ENCODE measurements at places on chromosomes 16 and 17.

GRCh38 chr17:21213638-21214014, 335 bp downstream of the TMEM11 start:
- no peak for DNase-seq

GRCh38 chr16:8519179-8519578, 71.1 kb downstream of the TMEM114 start:
- DNase-seq, result no peak

DNA sequence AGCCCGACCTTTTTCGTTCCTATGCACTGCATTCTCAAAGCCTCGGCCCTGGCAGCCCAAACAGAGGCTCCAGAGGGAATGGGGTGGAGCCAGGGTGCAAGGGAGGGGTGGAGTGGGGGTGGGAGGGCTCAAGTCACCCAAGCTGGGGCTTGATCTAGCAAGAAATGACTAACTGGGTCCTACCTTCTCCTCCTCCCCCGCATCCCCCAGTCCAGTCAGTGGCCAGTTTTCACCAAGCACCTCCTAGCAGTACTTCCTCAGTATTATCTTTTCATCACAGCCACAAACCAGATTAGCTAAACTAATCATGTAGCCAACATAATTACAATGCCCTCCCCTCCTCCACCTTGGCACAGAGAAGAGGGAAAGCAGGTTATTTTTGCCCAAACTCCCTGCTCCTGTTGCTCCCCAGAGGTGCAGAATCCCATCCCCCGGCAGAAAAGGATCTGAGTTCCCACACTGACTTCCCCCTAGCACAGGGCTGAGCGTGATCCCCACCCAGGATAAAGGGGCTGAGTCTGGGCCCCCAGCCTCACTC, 2.2 kb downstream of the JUP start:
- no peak for DNase-seq

DNA sequence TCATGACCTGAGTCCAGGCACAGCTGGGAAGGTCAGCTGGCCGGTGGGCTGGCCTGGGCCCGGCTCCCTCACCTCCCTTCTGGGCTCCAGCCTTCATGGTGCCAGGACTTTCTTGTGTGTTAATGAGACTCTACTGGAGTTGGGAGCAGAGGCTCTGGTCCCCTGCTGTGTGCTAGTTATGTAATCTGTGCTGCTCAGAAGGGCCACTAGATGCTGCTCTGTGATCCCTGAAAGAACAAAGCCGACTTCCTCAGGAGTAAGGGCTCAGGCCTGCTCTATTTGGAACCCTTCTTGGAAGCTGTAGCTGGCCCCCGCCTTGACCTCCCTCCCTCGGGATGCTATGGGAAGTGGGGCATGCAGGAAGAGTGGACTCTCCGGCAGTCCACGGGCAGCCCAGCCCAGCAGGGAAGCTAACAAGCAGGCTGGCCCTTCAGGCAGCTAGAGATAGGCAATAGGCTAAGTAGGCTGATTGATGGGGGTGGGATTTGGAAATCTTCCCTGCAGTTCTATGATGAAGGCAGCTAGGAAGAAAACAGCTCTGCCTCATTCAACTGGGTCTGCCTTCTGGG, 3.3 kb upstream of the CDK5R1 start:
- no peak for DNase-seq

GRCh38 chr16:1426734-1427471, 4.0 kb upstream of the PERCC1 start:
- DNase-seq, result no peak

DNA sequence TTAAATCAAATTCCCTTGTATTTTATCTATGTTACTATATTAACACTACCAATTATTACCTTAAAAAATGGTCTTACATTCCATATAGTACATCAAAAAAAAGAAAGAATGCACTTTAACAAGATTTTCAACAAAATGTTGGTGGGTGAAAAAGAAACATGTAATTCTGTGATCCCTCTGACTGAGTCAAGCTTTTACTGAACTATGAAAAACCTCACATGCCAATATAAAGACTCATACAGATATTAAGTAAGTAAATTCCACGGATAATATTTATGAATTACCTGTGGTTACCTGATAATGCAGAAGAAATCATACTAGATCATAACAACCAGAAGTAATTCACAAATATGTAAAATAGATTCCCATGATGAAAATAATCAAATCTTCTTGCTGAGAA, 12.4 kb downstream of the COIL start:
- no peak for DNase-seq

GRCh38 chr16:23691483-23692189, 12.9 kb downstream of the PLK1 start:
- no peak for DNase-seq

GRCh38 chr16:81517629-81518438, 73.2 kb downstream of the CMIP start:
- DNase-seq, result no peak

DNA sequence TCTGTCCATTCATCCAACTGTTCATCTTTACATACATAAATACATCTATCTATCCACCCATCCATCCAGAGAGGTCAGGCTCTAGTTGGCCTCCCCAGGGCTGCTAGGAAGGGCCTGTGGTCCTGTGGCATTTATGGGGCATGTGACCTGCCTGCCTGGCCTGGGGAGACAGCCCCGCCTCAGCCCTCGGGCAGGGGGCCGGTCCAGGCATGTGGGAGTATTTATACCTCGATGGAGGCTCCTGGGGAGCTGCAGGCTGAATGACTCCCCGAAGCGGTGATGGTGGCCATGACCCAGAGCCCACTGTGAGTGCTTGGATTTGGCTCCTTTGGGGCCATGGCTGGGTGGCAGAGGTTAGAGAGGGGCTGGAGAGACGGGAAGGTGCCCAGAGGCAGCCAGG, 7.3 kb downstream of the FOXN1 start:
- DNase-seq, result no peak

DNA sequence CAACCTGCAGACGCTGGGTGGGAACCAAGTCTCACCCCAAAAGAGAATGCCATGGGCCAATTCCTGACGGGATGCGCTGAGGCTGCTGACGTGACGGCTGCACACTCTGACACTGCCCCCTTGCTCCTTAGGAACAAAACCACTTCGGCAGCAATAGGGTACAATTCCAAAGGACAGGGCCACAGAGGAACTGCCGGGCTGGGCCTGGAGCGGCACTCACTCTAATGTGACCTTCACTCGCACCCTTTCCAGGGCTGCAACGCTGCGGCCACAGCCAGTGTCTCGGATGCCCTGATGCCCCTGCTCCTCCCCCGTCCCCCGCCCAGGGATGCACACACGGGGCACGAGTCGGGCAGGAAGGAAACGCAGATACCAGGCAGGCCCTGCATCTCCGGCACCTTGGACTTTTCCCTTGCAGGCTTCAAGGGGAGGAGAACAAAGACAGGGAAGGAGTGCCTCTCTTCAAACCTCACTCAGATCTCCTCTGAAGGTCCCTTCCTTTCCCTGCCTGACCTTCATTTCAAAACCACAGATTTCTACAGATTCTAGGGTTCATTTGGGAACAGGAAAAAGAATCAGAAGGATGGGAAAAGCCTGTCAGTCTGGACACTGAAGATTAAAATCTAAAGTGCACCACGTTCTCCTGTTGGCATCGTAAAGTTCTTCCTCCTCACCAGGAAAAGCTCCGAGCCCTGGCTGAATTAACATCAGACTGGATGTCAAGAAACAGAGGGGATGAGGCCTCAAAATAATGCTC, 2.3 kb downstream of the PITPNA start:
- DNase-seq, result no peak

- no peak for DNase-seq
Observed at GRCh38 chr17:61568219-61569072, 22.6 kb downstream of the NACA2 start.

GRCh38 chr16:86508028-86508946, 2.0 kb upstream of the FOXF1 start:
- no peak for DNase-seq

DNA sequence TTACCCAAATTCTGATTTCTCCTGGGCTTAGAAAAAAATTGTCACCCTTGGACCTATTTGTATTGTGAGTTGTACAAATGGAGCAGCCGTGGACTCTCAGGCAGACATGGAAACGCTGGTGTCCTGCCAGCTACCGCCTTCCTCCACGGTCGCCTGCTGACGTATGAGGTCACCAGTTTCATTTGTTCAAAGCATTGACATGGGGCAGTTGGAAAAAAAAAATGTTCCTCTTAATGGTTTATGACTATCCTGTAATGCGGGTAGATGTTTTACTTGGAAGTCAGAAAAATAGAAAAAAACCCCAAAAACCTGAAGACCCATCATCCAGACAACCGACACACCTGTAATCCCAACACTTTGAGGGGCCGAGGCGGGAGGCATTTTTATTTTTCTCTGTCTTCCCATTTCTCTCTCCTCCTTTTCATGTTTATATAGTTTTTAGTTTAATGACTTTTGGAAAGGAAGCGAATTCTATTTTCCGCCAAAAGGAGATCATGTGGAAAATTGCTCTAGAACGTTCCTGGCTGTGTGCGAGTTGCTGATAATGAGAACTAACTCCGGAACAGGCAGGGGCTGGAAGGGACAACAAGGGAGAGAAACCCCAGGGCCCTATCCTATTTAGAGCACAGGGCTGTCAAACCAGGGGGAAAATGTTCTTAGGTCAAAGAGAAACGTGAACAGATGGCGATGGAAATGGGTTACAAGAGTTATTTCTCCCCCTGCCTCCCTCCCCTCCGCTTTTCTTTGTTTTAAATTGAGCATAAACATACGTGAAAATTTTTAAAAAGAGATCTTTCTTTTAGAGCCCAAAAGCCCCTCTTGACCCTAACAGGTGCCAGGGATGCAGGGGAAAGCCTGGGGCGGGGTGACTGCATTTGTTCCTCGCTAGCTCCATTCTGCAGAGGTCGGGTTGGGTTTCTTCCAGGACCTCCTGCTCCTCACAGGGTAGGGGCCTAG, 13.7 kb downstream of the DNAH17 start:
- no peak for DNase-seq

DNA sequence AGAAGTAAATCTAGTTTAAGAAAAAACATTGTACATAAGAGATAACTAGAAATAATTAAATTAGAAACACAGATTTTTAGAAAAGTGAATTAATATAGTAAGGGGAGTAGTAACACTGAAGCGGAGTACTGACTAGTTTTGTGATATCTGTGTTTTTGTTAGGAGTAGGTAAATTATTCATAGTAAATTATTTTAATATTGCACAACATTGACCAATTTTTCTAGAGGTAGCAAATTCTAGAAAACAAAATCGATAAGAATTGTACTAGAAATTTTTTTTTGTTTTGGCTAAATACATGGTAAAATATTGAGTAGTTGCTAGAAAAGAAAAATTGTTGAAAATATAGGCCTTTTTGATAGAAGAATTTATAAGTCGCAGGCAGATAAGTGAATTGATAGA, 156.5 kb downstream of the CHD9 start:
- no peak for DNase-seq

- DNase-seq, result no peak
Observed at GRCh38 chr16:25005445-25006306, 9.5 kb downstream of the ARHGAP17 start.

- no peak for DNase-seq
Observed at GRCh38 chr16:89357055-89357816, 133.1 kb downstream of the ANKRD11 start.

DNA sequence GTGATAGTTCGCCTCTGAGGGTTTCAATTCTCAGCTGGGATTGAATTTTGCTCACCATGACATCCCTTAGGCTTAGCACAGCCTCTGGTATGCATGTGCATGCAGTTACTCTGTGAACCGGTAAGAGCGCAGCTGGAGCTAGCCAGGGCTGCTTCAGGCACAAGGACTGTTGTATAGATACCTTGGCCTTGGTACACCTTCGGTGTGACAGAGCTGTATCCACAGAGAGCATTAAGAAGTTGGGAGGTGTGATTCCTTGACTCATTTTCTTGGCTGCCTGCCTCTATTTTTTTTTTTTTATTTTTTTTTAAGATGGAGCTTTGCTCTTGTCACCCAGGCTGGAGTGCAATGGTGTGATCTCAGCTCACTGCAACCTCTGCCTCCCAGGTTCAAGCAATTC, 2.2 kb upstream of the NUTF2 start:
- no peak for DNase-seq

GRCh38 chr17:2336215-2336851, at the start of gene TSR1:
Gene TSR1 (minus strand): TSS chr17:2336457. CDS start chr17:2336427, 30 bp downstream.
- DNase-seq, result peak; percentile 79

DNA sequence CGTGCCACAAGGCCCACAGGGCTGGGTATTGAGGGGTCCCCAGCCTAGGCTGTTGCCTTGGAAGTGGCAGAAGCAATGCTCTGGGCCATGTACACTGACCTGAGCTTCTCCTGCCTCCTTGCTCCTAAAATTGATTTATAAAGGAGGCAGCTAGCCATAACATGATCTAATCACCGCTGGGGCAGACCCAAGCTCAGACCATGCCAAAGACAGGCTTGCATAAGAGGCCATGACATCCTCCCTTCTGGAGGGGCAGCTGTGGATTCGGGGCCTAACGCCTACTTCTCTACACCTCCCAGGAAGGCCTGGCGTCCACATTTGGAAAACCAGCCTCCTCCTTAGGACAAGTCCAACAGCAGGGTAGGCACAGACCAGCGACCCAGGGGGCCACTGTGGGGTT, 12.3 kb downstream of the HSD11B2 start:
- DNase-seq, result no peak

GRCh38 chr16:85293904-85294642, 181.8 kb upstream of the CIBAR2 start:
- no peak for DNase-seq

DNA sequence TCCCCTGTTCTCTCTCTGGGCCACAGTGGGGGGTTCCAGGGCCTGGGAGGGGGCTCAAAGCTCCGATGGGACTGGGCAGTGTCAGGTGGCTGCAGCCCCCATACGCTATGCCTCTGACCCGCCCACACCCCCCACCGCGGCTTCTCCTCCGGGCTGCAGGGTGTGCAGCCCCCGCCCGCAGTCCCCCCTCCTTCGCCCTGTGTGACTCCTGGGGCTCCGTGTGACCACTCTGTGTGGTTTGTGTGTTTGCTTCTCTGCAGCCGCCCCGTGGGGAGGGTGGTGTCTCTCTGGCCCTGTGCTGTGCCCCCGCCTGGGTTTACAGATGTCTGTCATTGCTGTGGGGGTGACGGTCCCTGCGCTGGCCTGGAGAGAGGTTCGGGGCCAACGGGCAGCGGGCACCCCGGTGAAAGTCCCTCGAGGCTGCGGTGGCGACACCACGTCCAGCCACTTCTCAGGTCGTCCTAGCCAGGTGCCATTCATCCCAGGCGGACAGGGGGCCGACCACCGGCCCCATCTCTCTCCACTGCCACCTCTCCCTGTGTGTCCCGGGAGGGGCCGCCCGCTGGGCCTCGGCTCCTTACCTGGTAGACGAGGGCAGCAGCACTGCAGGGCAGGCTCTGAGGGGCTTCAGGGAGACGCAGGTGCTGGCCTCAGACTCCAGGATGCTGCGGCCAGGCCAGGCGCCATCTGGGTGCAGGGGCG, 5.5 kb downstream of the SSTR5 start:
- DNase-seq, result no peak

Measured in T-helper 22 cell (primary cell).